ENCODE measurements at places on chromosomes 12 and 14.
A peak's percentile ranks its signal among the peaks of the same experiment; 100 is the strongest.

DNA sequence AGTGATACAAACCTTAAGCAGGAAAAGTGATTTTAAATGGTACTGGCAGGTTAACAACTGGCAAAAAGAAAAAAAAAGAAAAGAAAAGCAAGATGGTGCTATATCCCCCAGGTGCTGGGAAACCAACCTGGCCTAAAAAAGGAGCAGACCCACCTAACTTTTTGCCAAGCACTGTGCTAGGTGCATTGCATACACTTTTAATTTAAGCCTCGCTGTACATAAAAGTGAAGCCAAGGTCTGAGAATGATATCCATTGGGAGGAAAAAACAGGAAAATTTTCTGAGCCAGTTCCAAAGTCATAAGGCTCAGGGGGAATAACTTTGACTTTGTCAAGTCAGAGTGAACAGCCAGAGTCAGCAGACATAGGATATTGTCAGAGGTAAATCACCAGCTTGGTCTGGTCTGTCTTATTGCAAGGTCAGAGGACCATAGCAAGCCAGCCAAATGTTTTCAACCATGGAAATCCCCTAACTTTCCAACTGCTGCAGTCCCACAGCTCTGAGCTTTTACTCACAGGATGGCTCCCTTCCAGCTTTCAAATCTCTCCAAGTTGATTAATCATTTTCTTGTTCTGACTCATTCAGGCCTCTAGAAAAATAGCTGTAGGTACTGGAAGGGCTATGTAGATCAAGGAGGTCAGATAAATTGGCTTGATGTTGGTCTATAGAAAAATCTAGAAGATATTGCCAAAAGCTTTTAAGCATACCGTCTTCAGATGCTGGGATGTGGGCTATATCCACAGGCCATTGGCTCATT lies 412.9 kb downstream of the RAD51B start:
- peak; percentile 34 for DNase-seq

DNA sequence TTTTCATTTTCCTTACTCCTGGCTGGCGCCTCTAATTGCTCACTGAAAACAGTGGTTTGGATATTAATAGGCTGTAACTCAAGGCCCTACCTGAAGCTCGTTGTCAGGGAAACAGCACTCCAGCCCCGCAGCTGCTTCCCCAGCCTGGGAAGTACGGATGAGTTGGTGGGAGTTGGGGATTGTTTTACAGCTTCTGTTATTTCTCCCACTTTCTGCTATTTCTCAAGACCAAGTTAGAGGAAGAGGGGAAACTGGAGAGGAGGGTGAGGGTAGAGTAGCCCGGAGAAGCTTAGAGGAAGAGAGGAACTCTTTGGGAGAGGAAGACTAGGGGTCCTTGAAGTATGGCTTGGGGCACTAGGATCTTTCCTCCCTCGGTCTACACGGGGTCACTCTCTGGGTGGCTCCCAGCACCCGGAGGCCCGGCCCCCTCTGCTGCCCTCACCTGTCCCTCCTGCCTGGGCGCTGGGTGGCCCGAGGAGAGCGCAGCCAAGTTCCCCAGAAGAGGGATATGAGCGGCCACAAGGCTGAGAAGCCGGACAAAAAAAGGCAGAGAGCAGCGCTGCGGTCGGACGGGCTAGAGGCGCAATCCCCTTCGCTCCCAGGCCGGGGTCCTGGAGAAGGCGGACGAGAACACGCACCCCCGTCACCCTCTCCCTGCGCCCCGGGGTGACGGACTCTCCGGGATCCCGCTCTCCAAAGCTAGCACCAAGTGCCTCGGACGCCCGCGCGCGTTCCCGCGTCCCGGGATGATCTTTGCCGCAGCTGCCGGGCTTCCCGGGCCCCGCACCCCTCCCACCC lies 671 bp downstream of the SPTB start:
- peak; percentile 37 for DNase-seq

DNA sequence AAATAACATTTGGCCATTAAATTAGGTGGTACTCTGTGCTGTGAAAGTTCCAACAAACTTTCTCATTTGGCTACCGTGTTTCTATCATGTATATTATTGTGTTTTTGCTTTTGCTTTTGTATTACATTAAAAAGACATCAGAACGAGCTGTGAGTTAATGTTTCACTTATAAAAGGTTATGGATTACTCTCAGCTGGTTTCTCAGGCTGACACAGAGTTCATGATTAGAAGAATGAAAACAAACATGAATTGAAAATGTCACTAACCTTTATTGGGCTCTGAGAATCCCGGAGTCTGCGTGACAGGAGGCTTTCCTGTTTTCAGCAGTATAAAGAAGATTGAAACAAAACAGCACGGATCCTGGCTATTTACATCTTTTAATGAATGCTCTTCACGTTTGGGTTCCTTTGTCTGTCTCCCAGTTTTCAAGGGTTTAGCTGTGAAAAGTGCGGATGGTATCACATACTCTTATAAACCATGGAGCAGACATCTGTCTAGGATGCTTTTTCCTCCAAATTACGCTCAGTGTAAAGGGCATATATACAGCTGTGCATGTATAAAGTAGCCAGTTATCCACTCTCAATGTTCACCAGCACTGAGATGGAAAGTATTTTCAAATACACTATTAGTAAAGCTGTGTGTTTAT lies 153.6 kb downstream of the PTCSC3 start:
- no peak for DNase-seq

- peak; percentile 27 for DNase-seq
Observed at GRCh38 chr14:70707138-70708038, 65.7 kb downstream of the TTC9 start.

DNA sequence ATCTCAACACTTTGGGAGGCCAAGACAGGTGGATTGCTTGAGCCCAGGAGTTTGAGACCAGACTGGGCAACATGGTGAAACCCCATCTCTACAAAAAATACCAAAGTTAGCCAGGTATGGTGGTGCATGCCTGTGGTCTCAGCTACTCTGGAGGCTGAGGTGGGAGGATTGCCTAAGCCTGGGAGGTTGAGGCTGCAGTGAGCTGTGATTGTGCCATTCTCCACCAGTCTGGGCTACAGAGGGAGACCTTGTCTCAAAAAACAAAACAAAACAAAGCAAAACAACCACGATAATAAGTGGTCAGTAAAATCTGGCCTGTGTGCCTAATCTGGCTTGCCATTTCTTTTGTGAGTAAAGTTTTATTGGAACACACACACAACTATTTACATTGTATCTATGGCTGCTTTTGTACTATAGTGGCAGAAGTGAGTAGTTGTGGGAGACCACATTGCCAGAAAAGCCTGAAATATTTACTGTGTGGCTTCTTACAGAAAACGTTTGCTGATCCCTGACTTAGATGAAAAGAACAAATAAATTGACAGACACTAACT lies 19.4 kb upstream of the KLRG1 start:
- no peak for DNase-seq

DNA sequence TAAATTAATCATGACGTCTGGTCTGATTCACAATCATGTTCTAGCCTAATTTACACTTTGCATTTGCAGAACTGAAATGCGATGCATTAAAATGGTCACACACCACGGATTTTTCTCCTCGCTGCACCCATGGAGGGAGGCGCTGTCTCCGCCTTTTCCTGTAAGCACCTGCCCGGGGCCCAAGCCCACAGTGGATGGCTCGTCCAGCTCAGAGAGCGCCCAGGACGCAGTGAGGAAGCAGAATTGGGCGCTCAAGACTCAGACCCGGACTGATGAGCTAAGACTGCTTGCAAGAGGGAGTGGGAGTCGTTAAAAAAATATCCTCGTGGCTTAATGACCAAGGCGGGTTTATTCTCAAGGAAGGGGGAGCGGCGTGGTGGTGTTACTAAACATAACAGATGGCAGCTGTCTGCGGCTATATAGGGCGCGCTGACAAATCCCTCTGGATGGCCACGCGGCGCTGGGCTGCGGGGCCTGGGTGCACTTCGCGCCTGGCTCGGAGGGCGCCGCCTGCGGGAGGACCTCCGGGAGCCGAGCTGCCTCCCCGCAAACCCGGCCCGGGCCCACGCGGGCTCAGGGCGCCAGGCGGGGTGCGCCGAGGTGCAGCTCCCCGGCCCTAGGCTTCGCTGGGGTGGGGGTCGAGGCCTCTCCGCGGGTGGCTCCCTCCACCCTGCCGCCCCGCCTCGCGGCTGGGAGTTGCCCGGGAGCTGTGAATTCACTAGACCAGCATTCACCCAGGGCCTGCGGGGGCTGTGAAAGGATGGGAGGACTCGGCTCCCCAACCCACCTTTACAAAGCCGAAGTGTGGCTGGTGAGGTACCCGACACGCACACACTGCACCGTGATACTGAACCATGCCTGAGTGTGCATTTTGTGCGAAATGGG lies 78.7 kb downstream of the PPM1A start:
- peak; percentile 66 for DNase-seq

DNA sequence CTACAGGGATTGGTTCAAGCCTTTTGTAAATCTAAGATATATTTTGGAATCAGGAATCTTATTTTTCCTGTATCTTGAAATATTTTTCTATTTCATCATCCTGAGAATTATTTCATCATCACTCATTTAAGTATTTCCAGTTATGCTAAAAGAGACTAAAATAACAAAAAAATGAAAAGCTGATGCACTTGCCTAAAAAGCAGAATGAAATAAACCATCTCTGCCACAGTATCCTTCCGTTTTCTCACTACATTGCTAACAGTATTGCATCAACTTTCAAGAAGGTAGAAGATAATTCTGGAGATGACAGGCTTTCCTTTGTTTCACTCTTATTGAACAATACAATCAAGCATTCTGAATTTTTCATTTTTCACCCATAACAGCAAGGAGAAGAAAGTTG lies 31.1 kb upstream of the EIF5 start:
- DNase-seq, result no peak

GRCh38 chr14:101737414-101738339 lies 23.8 kb upstream of the PPP2R5C start:
- DNase-seq, result no peak

- peak; percentile 33 for DNase-seq
Observed at GRCh38 chr12:19183121-19183838, 53.7 kb downstream of the PLEKHA5 start.

DNA sequence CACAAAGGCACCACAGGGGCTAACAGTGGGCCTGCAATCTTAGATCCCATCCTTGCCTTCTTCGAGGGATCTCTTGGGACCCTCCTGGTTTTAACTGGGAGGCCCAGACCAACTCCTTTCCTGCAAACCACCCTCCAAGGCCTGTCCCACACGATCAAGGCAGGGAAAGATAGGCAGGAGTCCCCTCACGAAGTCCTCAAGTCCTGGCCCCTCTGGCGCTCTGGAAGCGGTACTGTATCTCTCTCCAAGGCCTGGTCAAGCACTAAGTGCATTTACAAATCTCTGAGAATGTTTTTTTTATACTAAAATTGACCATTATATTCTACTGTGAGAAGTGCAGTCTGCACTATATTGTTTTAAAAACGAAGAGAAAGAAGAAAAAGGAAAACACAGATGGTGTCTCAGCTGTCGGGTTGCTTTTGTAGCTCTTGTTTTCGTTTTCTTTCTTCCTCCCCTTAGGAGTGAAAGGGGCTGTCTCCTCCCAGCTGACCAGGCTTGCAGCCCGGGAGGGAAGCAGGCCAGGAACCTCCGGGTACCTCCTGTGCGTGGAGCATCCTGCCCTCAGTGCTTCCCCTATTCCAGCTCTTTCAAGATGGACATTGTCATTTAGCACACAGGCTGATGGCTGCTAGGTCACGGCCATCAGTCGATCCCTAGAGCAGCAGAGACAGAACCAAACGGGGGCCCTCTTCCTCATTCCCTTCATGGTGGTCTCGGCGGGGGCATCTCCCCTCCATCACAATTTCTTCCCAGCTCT lies 56.7 kb downstream of the FAM222A start:
- DNase-seq, result no peak

DNA sequence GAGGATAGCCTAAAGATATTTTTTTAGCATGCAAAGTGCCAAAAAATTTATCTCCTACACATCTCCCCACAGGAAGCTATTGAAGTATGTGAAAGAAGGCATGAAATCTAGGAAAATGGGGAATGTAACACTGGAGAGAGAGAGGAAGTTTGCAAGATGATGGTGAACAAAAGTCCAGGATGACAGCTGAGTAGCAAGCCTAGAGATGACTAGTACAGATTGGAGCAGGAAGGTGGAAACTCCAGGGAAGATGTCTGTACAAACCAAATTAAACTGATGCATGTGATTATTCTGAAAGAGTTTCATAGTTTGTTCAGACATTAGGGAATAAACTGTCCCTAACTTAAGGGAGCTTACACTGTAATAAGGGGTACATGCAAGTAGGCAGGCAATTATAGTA lies 99.3 kb downstream of the RAD51B start:
- no peak for DNase-seq

GRCh38 chr12:11461433-11461832 lies 66.1 kb upstream of the PRB2 start:
- DNase-seq, result no peak

GRCh38 chr12:111072299-111072698 lies 151.9 kb upstream of the MYL2 start:
- no peak for DNase-seq

DNA sequence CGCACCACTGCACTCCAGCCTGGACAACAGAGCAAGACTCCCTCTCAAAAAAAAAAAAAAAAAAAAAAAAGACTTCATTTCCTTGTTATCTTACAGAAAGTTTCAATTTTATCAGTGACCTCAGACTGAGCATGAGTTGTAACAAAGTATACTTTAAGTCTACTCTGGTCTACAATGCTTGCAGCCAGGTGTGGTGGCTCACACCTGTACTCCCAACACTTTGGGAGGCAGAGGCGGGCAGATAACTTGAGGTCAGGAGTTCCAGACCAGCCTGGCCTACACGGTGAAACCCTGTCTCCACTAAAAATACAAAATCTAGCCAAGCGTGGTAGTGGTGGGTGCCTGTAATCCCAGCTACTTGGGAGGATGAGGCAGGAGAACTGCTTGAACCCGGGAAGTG lies 18.0 kb downstream of the HNRNPC start:
- DNase-seq, result no peak

DNA sequence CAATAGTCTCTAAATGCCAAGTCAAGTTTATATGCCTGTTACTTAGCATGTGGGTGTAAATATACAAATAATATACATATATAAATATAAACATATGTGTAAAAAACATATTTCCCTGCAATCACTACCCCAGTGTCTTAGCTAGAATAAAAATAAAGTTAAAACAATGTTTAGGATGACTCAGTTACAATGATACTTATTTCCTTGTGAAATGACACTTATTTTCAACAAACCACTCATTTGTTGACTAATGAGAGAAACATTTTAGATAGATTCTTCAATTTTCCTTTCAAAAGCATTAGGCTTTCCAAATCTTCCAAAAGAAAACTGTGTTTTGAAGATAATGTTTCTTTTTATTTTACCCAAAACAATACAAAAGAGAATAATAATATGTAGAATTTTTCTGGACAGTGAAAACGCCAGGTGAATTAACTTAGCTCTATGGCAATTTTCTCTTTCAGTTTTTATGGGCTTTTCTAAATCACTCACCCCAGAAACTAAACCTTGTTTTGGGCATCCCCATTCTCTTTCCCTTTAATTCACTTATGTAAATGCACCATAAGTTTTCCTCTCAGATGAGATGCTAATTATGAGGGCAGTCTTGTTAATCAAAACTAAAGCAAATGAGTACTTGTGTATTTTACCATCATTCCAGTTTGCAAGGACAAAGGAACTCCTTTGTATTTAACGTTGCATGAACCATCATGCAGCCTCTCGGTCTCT lies 465.9 kb downstream of the BCAT1 start:
- no peak for DNase-seq
